ENCODE measurements at places on chromosomes 3 and 15.

DNA sequence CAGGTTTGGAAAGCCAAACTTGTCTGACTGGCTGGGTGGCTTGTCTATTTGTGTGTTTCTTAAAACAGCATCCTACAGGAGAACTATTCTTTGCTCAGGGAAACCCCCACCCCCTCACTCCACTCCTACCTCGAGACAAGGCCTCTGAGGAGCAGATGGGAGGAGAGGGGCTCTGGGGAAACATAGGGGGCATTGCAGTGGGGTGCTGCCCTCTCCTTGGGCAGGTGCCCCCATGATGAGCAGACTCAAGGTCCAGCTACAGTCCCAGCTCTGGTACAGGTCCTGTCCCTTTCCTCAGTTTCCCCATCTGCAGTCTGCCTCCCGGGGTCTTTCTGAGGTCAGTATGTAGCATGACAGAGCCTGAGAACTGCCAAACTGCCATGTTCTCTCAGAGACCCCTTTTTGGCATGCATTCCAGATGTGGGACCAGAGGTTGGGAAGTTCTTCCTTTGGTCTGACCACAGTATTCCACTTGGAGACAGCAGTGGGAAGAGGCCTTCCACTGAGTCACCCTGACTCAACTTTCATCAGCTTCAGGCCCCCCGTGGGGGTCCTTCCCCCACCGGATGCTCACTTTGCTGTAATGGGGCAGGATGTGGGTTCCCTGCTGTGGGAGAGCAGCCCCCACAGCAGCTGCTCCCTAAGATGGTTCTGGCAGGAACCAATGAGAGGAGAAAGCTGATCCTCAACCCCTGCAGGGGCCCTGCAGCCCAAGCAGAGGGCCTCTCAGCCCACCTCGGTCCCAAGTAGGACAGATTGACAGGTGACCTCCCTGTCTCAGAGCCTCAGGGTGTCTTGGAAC is 32.3 kb upstream of the CYP11A1 start:
- no peak for DNase-seq

DNA sequence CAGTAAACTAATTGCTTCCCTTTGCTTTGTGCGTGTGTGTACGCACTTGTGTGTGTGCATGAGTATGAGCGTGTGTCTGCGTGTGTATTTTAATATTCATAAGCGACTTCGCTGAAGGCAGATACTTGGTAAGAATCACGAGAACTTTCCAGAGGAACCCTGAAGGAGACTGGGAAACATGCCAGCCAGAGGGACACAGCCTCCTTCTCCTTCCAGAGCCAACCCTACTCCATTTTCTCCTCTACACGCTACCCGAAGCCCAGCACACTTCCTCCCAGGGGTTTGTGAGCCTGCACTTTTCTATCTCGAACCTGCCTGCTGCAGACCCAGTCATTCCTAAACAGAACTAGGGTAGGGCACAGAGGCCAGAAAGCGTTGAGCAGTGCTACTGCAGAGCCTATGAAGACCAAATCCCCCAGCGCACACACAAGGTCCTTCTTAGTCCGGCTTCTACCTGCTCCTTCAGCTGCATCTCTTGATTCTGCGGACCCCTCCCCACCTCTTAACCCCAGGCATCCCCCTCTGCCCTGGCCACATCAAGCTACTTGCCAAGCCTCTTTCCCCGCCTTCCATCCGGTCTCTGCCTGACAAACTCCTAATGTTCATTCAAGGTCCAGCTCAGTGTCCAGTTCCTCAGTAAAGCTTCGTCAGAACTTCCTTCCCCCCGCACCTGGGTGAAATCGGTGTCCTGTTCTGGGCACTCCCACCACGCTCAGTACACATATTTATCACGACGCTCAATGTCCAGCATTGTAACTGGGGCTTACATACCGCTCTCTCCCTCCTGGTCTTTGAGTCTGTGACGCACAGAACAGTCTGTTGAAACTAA is 191.8 kb downstream of the FAM43A start:
- DNase-seq = no peak

GRCh38 chr3:122366379-122366749 is 16.7 kb downstream of the MIX23 start:
- no peak for DNase-seq

GRCh38 chr15:39180483-39180933 is 400.4 kb upstream of the THBS1 start:
- no peak for DNase-seq

DNA sequence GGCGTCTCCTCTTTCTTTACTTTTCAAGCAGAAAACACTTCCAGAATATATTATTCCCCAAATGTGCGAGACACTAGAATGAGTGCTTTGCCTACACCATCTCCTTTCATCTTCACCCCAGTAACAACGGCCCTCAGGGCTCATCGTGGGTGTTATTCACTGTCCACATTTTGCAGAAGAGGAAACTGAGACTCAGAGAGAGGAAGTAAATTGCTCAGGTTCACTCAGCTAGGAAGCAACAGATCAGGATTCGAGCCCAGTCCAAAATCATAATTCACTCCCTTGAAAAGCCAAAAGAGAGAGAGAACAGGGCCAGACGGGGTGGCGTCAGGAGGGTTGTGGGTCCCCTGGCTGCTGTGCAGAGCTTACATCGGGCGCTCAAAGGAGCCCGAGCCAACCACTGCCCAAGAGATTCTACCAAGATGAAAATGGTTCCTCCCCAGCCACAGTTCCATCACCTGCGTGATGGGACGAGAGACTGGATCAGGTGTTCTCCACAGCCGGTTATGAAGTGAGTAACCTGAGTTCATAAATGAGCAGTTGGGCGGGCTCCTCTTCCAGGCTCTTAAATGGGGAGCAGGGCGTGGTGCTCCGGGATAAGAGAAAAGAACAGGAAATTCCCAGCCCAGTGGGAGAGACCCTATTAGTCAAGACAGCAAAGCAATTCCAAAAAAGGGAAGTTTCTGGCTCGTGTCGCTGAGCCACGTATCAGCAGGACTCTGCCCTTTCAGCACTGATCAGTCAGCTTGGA is 48.6 kb upstream of the FLNB start:
- DNase-seq = no peak

- DNase-seq = no peak
Measured at GRCh38 chr15:63857461-63857856, 23.7 kb upstream of the HERC1 start.

GRCh38 chr15:71256934-71257664 is 141.8 kb downstream of the THSD4 start:
- DNase-seq = no peak
